ENCODE measurements at places on chromosomes 1 and 21.
A peak's percentile ranks its signal among the peaks of the same experiment; 100 is the strongest.

- DNase-seq: peak; percentile 85
These were observed at the start of gene PCP4 for GRCh38 chr21:39867198-39867650. TSS of gene PCP4 (plus strand) at chr21:39867438. CDS start at chr21:39867502, 64 bp downstream.

GRCh38 chr1:116370181-116370580, 2.9 kb upstream of the ATP1A1 start:
- DNase-seq: no peak

DNA sequence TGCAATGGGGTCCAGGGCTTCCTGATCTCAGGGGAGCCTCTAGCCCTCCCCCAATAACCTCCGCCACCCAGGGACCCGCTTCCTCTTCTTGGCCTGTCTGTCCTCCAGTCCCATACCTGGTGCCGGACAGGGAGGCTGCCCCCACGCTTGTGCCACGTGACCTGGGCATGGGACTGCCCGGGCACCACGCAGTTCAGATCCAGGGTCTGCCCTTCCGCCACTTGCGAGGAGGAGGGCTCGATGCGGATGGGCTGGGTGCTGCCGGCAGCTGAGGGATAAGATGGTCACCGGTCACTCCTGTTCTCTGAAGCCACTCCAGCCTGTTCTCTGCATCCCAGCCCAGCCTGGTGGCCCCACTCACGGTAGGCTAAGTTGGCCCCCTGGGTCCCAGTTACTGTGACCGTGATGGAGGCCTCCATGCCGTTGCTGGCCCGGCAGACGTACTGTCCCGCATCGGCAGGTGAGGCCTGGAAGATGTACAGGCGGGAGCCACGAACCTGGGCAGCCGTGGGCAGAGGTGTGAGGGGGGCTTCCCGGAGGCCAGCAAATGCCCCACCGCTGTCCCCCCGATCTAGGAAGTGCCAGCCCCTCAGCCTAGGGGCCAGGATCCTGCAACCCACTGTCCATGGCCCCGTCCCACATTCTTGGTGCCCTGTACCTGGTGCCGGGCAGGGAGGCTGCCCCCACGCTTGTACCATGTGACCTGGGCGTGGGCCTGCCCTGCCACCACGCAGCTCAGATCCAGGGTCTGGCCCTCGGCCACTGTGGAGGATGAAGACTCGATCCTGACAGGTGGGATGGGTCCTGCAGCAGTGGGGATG, 39.6 kb downstream of the LDLRAD2 start:
- no peak for DNase-seq

- no peak for DNase-seq
These were observed 108.5 kb upstream of the GNG12 start for GRCh38 chr1:67941746-67942145.

DNA sequence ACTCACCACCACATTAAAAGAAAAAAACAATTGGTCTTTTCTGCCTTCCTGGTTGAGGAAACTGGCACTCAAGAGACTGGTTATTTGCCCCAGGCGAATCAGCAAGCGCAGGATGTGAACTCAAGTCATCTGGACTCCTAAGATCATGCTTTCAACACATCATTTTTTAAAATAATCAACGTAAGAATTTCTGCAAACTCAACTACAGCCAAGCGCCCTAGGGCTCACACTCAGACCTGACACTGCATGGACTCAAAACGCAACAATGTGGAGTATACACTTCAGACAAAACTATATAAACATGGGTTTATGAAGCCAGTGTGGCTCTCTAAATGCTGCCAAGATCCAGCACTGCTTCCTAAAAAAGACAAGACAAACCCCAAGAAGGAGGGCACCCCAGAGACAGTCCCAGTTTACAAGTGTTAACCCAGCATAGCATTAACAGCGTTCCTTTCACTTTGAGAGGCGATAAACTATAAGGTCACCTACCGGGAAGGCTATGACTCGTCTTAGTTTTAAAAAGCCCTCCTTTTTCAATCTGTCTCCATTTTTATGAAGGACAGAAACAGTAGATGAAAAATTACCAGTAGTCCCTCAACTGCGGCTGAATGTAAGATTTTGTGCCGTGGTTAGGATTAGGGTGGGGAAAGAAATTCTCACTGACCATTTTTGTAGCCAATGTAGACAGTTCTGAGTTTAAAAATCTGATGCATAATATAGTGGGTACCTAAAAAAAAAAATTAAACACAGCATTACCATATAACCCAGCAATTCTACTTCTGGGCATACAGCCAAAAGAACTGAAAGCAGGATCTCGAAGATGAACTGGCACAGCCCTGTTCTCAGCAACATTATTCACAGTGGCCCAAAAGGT, 54.8 kb downstream of the SIPA1L2 start:
- DNase-seq: no peak

DNA sequence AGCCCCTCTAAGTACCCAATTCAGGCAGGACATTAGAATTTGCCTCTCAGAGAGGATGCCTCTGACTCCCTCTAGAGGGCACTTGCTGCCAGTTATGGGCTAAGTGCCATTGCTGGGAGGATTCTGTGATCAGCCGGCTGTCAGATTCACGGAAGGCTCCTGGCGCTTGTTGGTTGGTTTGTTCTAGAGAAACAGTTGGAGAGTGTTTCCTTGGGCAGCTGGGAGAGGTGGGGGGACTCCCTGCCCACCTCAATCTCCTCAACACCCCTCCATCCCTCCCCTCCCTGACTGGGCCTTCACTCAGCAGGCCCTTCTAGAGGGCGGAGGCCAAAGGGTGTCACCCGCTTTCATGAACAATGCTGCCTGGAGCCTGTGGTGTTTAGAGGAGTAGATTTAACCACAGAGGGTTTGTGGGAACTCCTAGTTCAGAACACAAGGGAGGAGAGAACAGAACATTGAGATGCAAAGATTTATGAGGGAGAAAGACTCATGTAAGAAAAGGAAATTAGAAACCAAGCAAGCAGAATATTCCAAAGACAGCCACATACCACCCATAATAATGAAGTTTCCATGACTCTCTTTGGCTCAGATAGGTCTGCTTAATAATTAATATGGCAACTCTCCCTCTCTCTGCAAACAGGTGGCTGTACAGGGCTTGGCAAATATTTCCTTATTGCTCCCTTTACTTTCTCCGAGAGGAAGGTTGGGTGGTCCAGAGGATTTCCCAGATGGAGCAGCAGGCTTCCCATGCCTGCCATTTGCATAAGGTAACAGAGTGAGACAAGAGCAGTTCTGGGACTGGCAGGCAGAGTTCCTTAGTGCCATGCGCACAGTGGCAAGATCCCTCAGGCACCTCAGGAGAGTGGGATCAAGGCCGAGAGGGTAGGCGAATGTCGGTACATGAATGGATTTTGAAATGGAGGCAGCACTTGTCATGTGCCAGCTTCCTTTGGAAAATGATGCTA, 30.0 kb upstream of the ACP6 start:
- DNase-seq: peak; percentile 76

DNA sequence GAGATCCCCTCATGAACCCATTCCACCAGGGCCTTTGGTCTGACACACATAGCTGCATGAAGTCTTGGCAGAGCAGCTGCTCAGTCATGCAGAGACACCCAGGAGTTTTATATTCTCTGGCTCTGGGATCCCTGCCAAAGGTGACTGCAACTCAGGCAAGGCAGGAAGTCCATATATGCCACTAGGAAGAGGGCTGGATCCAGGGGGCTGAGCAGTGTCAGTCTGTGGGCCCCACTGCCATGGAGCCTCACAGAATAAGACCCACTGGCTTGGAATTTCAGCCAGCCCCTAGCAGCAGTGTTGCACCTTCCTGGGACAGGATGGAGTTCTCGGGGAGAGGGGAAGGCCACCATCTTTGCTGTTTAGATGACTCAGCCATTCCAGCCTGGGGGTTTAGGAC, 199.7 kb downstream of the TBX15 start:
- DNase-seq: no peak

GRCh38 chr1:227728059-227728891, 6.8 kb downstream of the JMJD4 start:
- DNase-seq: no peak

DNA sequence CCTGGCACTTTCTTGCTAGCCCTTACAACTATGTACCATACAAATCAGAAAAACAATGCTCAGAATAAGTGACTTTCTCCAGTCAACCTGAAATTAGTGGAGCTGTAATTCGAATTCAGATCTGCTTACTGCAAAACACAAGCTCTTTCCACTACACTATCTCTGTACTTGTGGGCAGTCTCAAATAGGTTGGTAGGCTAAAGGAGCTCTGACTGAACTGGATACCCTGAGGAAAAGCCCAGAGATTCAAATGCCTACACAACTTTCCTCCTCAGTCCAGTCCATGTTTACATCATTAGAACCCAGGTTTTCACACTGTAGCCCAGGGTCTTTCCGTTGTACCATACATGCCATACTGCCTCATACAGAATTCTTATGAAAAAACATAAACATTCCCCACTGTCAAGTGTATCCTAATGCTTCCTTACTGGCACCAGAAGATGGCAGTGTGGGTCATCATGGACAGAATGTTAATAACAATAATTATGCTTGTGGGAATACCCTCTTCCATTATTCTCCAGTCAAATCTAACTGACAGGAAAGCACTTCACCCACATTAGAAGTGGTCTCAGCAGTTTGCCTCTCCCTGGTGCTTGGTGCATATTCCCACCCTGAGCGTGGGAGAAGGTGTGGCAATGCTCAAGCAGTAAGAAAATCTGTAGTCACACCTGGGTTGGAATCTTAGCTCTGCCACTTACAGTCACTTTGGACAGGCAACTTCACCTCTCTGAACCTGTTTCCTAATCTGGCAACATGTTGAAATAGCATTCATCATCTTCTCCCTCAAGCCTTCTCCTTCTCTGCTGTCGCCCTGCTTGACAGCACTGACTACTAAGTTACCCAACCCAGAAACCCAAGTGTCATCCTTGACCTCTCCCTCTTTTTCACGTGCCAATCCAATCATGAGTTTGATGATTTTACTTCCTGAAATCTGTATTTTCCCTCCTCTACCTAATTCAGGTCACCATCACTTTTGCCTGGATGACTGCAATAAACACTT, 14.4 kb upstream of the ZFYVE9 start:
- peak; percentile 71 for DNase-seq

GRCh38 chr1:6870571-6870970, 85.3 kb downstream of the CAMTA1 start:
- no peak for DNase-seq

GRCh38 chr1:15958793-15959192, 17.1 kb downstream of the ZBTB17 start:
- DNase-seq: no peak

GRCh38 chr1:118262865-118263264, 77.8 kb upstream of the SPAG17 start:
- no peak for DNase-seq

DNA sequence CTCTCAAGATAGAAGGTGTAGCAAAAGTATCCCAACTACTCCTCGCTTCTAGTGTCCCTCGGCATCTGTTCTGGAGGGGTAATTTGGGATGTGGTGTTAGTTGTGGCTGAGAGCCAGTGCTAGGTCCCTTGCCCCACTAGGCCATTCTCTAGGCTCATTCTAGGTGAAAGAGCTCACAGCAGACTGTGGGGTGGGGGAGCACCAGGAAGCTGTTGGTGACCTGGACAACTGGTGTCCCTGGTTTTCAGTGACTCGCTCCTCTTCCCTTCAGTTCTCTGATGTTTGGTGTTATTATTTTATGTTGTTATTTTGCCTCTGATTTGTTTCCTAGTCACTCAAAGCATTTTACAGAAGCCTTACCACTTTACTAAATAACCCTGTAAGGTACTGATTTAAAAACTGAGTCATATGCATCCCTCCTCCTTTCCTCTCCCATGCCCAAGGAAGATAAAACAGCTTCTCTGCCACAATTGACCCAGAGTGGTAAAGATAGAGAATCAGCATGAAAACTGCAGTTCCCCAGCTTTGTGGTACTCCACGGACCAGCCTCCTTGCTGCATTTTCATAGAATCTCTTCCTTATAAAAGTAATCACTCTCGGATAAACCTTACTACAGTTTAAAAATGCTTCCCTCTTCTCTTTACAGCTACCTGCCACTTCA, 14.1 kb downstream of the DYRK3 start:
- DNase-seq: no peak

- no peak for DNase-seq
These were observed 73.7 kb downstream of the ATP1B1 start for GRCh38 chr1:169180174-169180573.

DNA sequence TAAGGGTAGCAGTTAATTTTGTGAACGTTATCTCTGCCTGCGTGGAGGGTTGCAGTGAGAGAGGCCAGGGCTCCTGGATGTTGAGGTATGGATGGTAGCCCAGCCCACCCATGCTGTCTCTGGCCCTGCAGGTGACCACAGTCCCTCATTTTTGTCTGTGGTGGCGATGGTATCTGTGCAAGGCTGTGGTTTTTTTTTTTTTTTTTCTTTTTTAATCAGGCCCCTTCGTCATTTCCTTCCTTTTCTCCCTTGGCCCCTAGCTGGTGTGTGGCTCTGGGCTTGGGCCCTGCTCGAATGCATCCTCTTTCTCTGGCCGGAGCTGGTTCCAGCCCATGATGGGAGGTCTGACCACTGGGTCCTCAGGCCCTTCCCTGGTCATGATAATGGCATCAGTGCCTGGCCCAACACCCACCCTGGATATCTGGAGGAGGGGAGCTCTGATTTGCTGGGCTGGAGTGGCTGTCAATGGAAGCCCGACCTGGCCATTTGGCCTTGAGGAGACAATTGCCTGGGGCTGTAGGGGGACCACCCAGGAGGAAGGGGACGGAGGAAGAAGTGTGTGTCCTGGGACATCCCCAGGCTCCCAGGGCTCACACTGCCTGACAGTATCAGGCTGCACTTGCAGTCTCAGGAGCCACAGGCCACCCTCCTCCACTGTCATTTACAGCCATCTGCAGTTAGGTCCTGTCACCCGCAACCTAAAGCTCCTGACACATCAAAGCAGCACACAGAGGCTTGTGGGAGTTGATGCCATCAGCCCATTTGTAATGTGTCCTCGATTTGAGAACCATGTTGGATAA, 8.1 kb upstream of the RNF187 start:
- no peak for DNase-seq

- DNase-seq: no peak
These were observed 492.3 kb upstream of the PRMT6 start for GRCh38 chr1:106564192-106564591.

GRCh38 chr1:100006688-100007087, 36.9 kb downstream of the SLC35A3 start:
- no peak for DNase-seq

DNA sequence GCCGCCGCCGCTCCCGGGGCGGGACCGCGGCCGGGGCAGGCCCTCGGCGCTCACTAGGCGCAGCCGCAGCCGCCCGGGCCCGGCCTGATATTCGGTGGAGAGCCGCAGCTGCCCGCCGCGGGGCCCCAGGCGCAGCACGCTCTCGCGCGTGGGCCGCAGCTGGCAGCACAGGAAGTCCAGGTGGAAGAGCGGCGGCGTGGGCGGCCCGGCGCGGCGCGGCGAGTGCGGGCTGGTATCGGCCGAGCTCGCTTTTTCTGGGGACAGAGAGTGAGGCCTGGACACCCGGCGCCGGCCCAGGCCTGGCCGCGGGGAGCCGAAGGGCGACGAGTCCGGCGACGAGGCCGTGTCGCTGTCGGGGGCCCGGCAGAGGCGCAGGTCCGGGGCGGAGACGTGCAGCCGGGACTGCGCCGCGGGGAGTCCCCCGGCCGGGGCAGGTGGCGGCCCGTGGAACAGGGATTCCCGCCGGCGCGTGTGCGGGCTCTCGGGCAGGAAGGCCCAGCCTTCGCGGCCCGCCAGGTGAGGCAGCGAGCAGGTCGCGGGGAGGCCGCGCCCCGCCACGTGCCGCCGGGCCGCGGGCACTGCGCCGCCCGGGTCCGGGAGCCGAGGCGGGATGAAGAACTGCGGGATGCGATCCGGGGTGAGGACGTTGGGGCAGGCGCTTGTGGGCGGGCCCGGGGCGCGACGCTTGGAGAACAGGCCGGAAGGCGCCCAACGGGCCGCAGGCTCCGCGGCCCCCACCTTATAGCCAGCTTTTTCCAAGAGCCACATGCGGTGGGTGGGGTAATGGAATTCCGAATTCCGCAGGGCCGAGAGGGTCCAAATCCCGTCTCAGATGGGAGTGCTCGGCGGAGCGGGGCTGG, 1.2 kb downstream of the C2CD4D start:
- no peak for DNase-seq
